ENCODE measurements at places on chromosomes 1 and 21.

DNA sequence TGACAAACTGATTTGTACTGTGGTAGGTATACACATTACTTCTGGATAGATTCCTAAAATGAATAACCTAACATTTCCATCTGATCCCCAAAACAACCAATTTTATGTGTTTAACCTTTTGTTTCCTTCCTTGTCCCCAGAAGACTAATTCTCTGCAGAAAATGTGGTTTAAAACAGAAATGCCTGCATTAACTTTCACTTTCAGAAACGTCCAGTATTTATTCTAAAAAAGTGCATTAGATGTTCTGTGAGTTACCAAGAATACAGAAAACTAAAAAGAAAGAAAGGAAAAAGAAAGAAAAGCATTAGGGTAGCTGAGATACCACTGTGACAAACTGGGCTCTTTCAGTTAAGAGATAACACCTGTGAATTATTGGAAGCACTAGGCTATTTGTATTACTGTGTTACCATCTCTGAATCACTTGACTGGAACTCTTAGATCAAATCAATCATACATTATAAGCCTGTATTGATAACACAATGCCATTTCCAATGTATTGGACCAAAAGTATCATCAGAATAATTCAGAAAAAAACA lies 177.7 kb downstream of the NCAM2 start:
- no peak for DNase-seq

DNA sequence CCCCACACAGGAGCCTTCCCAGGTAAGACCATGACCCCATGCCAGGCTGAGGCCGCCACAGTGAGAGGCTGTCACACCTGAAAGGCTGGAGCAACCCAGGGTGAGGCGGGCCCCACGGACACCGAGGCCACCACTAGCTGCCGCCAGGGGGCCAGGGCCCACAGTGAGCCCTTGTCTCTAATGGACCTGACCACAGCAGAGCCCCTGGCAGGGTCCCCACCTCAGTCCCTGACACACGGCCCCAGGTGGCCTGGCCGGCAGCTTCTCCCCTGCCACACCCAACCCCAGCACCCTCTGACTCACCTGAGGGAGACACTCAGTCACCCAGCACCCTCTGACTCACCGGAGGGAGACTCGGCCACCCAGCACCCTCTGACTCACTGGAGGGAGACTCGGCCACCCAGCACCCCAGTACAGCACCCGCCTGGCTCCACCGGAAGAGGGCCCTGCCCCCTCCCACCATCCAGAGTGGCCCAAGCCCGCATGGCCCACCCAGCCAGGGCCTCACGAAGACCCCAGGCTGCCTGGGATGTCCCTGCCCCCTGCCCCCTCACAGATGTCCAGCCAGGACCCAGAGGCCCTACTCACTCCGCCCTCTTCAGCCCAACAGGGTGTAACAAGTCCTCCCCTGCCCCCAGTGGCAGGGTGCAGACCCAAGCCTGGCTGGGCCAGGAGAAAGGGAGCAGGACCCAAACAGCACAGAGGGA lies 4.4 kb downstream of the DVL1 start:
- no peak for DNase-seq

GRCh38 chr21:43854773-43855633 lies 10.0 kb upstream of the AGPAT3 start:
- no peak for DNase-seq

DNA sequence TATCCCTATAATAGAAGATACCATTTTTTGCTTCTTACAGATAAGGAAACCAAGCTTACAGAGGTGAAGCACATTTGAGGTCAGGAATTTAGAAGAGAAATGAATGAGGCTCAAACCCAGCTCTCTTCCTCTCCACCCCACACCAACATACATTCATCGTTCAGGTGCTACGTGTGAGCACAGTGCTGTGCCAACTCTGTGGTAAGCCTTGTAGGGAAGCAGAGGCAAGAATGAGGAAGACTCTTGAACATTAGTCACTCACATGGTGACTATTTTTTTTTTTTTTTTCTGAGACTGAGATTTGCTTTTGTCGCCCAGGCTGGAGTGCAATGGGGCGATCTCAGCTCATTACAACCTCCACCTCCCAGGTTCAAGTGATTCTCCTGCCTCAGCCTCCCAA lies 314.0 kb downstream of the NTNG1 start:
- DNase-seq: no peak

DNA sequence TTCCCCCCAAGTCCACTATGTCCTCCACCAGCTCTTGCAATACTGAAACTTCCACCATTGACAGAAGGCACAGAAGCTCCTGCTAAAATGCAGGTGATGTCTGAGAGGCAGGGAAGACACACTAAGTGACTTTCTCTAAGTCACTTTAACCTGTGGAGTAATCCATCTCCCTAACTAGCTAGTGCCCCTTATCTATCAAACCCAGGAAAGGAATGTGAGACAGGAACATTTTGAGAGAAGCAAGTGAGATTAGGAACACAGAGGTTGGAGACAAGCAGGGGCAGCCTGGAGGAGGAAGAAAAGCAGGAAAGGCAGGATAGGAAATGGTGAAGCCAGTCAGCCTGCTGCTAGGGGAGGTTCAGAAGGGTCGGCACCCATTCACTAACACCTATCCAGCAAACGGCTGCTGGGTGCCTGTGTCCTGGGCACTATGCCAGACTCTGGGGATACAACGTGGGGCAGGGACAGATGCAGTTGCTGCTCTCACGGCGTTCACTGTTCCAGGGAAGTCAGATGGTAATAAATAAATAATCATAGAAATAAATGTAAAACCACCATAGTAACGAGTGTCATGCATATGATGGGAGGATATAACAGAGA lies 7.0 kb downstream of the GPA33 start:
- DNase-seq: no peak

DNA sequence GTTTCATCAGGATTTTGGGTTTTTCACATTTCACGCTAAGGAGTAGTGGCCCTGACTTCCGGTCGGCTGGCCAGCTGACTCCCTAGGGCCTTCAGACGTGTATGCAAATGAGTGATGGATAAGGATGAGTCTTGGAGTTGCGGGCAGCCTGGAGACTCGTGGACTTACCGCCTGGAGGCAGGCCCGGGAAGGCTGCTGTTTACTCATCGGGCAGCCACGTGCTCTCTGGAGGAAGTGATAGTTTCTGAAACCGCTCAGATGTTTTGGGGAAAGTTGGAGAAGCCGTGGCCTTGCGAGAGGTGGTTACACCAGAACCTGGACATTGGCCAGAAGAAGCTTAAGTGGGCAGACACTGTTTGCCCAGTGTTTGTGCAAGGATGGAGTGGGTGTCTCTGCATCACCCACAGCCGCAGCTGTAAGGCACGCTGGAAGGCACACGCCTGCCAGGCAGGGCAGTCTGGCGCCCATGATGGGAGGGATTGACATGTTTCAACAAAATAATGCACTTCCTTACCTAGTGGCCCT lies 23.1 kb upstream of the TNFRSF1B start:
- peak; percentile 61 for DNase-seq

DNA sequence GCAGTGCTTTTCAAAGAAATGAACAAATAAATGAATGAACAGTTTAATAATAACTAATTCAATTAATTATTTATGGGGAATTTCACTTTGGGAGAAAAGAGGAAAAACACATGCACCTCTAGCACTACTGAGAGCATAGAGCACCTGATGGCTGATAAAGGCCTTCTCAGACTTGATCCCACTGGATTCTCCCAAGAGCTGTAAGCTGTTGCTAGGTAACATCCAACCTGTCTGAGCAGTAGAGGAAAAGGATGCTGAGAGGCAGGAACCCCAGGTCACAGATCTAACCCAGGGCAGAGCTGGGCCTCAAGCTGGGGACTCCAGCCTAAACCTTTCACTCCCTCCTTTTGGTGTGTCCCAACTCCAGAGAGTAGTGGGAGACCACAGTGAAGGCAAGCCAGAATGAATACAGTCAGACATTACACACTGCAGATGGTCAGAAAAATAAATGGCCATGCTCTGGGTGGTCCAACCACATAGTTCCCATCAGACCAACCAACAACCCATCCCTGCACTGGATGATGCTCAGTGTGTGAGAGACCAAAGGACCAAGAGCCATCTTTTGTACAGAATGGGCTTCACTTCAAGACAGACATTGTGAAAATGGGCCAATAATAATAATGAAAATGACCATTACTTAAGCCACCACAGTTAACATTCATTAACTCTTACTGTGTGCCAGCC lies 15.4 kb downstream of the TRABD2B start:
- DNase-seq: no peak

GRCh38 chr1:115465802-115466363 lies 127.8 kb upstream of the NGF start:
- DNase-seq: no peak

DNA sequence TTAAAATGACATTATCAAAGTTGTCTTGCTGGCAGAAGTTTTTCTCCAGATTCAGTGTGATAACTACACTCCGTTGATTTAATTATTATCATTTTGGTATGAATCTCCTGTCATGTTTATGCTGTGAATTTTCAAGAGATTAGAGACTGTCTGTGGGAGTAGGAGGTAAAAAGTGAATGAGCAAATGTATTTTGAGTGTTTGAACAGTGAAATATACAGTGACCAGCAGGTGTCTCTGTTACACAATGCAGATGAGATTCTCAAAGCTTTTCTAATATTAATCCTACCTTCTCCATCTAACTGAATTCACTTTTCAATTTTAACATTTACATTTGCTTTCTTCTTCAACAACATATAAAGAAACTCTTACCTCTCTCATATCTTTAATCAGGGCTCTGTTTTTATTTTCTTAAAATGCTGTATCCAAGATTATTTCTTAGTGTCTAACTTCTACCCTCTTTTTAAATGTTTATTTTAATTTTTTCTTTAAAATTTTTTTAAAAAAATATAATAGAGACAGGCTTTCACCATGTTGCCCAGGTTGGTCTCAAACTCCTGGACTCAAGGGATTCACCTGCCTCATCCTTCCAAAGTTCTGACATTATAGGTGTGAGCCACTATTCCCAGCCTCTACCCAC lies 20.9 kb upstream of the HSPA13 start:
- DNase-seq: peak; percentile 10

DNA sequence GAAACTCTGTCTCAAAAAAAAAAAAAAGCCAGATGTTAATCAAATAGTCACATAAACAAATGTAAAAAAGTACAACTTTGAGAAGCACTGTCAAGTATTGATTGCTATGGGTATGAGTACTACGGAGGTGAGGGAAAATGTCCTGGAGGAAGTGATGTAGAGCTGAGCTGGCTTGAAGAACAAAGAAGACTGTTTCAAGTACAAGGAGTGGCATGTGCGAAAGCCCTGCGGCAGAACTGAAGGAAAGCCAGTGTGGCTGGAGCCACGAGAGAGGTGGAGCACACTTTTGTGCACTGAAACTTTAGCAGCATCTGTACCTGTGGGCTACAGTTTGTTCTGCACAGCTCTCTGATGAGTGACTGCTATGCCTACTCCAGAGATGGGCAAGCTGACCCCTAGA lies 5.4 kb upstream of the RPS6KA1 start:
- DNase-seq: no peak

DNA sequence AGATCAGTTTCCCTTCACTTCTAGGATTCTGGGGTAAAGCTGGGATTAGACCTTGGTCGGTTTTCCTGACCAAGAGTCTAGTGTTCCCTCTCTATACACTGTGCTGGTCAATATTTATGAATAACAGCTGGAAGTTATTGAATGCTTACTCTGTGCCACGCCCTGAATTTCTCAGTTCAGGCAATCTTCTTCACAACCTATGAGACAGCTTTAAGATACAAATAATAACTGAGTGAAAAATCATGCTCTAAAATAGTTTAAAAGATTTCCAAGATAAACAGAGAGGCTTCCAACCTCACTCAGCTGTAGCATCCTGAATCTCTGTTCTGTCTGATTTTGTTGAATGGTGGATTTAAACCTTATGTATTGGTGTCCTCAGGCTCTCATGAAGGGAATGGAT lies 72.2 kb downstream of the GNG12 start:
- no peak for DNase-seq

- DNase-seq: no peak
These were observed 64.8 kb upstream of the ATP1A1 start for GRCh38 chr1:116308276-116308675.

DNA sequence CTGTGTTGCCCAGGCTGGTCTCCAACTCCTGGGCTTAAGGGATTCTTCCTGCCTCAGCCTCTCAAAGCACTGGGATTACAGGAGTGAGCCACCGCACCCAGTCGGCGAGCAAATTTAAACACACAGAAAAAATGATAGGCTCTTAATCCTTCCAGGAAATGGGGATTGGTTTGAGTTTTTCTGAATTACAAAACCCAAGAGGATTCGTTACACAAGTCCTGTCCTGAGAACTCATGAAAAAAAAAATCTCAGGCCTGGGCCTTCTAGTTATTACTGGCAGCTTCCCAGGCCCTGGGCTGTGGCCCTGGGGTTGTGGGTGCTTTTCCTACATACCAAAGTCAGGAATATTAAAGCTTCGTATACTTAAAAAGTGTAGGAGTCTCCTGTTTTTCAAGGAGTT lies 6.3 kb upstream of the IFNGR2 start:
- no peak for DNase-seq

DNA sequence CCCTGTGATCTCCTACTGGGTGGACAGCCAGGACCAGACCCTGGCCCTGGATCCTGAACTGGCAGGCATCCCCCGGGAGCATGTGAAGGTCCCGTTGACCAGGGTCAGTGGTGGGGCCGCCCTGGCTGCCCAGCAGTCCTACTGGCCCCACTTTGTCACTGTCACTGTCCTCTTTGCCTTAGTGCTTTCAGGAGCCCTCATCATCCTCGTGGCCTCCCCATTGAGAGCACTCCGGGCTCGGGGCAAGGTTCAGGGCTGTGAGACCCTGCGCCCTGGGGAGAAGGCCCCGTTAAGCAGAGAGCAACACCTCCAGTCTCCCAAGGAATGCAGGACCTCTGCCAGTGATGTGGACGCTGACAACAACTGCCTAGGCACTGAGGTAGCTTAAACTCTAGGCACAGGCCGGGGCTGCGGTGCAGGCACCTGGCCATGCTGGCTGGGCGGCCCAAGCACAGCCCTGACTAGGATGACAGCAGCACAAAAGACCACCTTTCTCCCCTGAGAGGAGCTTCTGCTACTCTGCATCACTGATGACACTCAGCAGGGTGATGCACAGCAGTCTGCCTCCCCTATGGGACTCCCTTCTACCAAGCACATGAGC lies 17.2 kb upstream of the SLC25A44 start:
- no peak for DNase-seq

- no peak for DNase-seq
These were observed 276.9 kb upstream of the RUNX1 start for GRCh38 chr21:35325953-35326352.

- no peak for DNase-seq
These were observed 79.5 kb downstream of the RUNX1 start for GRCh38 chr21:34969423-34970166.

DNA sequence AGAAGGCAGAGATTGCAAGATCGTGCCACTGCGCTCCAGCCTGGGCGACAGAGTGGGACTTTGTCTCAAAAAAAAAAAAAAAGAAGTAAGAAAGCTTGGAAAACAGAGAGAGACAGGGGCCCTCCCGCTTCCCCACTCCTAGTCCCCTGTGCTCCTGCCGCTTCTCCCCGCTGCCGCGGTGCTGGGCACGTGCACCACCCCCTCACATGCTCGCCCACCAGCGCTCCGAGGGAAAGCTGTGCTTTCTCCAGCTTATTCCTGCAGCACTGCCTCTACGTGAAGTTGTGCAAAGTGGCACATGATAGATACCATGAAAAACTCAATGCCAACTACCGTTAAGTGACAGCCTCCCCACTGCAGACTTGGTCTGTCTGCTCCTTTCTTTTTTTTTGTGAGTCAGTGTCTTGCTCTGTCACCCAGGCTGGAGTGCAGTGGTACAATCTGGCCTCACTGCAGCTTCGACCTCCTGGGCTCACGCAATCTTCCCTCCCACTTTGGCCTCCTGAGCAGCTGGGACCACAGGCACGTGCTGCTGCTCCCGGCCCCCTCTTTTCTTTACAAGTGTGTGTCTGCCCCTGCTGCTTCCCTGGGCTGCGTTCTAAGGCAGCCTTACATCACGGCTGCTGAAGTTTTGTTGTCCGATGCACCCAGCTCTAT lies 15.4 kb downstream of the SLX9 start:
- DNase-seq: peak; percentile 70

- peak; percentile 23 for DNase-seq
These were observed 10.9 kb downstream of the MORC3 start for GRCh38 chr21:36330904-36331303.

All from putamen (tissue), 1 donor.